ENCODE measurements at places on chromosomes 4 and X.

- DNase-seq: no peak
Observed at GRCh38 chrX:79162076-79162475, 17.6 kb downstream of the GPR174 start.

GRCh38 chr4:183469936-183470335 lies 25.5 kb downstream of the CDKN2AIP start:
- DNase-seq: no peak

DNA sequence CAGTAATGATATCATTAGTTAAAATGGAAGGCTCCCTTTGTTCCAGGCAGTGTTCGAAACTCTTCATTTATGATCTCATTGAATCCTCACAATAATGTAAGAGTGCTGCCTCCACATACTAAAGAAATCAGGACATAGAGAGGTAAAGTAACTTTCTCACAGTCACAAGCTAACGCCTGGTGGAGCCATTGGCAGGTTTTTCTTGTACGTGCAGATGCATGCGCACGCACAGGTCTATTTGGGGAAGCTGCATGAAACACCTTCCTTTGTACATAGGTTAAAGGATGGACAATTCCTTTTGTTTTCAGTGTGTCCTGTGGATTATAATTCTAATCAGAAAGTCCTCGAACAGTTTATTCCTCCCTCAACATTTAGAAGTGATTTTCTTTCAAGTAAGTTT lies 176.2 kb downstream of the RAPGEF2 start:
- no peak for DNase-seq

DNA sequence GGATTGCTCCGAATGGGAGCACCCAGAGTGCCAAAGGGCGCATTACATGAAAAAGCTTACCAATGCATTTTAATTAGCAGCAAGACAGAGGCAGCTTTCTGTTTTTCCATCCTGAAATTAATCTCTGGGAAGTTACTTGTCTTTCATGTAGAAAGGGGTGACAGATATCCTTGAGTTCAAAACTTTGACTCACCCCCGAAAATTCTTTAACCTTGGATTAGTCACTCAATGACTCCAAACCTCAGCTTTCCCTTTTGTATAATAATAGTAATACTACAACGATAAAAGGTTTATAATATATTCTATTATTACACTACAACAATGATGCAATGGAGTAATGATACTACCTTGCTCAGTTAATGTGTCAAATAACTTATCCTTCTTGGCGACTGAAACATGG lies 126.3 kb downstream of the ADAMTS3 start:
- DNase-seq: no peak

GRCh38 chr4:177229331-177229730 lies 80.3 kb upstream of the NEIL3 start:
- no peak for DNase-seq

GRCh38 chrX:130756233-130756632 lies 146.8 kb downstream of the ENOX2 start:
- DNase-seq: no peak

DNA sequence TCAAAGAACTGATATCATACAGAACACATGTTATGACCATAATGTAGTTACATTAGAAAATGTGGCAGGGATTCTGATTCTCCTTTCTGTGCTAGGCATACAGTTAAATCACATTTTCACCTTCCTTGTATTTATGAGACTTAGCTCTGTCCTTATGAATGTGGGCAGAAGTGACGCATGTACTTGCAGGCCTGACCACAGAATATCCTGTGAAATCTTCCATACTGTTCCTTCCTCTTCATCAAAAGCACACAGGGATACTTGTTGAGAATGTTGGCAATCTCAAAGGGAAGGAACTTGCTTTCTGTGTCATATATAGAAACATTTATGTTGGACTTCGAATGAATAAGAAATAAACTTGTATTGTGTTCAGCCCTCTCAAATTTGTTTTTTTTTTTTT lies 17.2 kb upstream of the MYOZ2 start:
- no peak for DNase-seq

DNA sequence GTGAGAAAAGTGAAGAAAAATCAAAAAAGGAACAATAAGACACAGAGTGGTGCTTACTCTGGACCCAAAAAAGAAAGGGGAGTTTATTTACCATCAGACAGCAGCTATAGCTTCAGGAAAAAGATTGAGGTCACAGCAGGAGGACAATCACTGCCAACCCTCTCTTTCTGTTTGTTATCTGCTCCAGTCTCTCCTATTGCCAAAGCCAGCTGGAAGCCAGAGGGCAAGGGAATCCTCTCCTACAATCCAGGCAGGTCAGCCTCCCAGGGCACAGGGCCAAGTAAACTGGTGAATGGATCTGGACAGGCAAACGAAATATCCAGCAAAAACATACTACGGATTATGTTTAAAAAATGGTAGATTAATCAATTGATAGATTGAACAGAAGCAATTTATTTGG lies 306.9 kb upstream of the SLIT2 start:
- no peak for DNase-seq

- DNase-seq: no peak
Observed at GRCh38 chrX:27968352-27968751, 12.9 kb downstream of the DCAF8L1 start.

GRCh38 chr4:128776794-128777216 lies 32.7 kb upstream of the JADE1 start:
- peak; percentile 55 for DNase-seq

DNA sequence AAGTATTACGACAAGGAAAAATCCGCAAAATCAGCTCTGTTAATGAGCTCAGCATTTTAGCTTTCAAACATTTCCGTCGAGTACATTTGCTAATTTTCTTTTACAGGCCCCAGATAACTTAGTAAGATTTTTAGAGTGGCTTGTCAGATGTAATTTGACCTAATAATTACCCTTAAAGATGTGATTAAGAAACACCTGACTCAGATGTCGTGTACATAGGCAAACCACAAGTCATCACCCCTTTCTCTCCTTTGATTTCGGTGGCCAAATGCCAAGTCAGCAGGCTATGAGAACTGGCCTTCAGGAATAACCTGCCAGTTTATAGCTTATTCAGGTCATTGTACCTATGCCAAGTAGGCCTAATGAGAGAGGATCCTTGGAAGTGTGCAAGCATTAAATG lies 369.6 kb downstream of the PCDH7 start:
- DNase-seq: no peak

DNA sequence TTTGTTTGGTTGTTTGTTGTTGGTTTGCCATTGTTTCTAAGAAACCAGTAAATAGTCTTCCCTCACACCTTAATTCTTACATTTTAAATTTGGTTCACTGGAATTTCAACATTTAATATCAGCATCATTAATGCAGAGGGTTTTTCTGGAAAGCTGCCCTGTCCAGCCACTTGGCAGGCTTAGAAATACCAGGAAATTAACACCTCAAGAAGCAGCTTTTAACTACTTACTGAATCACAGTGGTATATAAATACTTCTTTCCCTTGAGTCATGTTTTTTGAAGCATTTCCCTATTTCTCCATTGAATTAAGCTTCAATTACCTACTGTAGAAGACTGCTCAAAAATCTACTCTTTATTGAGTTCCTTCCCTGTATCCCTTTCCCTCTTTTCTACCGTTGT lies 1221.1 kb upstream of the ADGRL3 start:
- DNase-seq: no peak

- no peak for DNase-seq
Observed at GRCh38 chr4:159150821-159151390, 48.0 kb downstream of the RAPGEF2 start.

DNA sequence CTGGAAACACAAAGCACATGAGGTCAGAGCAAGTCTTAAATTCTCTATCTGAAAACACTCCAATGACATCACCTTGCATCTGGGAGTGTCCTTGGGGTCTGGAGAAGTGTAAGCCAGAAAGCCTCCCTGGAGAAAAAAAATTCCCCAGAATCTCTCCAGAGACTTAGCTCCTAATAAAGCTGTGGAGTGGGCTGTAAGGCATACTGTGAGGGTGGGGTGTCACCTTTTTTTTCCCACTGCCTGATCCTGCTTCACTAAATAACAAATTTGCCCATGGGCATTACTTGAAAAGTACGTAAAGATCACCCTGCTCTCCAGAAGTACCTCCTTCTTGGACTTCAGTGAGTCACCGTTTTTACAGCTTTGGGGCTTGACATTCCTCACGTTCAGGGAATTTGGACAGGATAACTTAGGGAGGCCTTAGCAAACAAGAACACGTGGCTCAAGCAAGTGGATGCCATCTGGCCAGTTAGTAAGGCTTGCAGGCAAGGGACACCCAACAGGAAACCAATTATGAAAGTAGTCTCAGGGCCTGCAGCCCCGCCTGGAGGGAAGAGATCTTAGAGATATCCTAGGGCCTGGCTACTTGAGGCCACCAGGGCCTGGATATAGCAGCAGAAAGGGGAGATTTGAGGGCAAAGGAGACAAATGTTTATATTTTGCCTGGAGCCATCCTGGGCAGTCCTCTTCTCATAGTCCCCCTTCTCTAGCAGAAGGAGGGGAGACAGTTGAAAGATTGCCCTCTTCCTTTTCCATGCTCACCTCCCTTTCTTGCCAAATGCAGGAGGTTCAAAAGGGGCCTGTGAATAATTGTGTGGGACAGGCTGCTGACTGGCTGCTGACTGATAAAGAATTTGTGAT lies 60.1 kb upstream of the PLAC1 start:
- DNase-seq: peak; percentile 80

GRCh38 chr4:76714226-76714625 lies 183.7 kb downstream of the SOWAHB start:
- DNase-seq: no peak

DNA sequence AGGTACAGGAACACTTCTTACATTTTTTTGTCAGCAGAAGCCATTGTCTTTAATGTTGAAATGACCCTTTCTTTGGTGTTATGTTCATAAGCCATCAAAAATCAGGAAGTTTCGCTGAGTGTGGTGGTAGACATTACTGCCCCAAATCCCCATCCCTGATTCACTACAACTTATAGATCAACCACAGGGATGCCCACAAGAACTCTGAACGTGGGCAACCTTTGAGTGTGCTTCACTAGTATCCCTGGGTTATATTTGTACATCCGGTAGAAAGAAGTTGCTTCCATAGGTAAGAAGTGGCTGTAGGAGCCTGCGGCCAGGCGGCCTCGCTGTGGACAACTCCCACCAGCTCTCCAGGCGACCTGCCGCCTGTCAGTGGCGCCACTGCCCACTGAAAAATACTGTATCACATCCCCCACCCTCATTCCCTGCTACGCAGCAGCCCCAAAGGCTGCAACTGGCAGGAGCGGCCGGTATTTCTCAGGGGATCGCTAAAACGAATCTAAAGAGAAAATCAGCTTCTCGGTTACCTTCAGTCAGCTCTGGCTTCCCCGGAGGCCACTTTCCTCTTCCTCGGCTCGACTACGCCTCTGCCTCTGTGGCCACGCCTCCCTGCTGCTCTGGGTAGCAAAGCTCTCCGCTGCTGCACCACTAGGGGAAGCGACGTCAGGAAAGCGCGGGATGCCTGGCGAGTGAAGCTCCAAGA lies 13.9 kb upstream of the ETDC start:
- DNase-seq: no peak

- DNase-seq: no peak
Observed at GRCh38 chr4:154779362-154779947, 1.6 kb upstream of the RBM46 start.

GRCh38 chr4:66591968-66592367 lies 921.7 kb upstream of the EPHA5 start:
- DNase-seq: no peak

DNA sequence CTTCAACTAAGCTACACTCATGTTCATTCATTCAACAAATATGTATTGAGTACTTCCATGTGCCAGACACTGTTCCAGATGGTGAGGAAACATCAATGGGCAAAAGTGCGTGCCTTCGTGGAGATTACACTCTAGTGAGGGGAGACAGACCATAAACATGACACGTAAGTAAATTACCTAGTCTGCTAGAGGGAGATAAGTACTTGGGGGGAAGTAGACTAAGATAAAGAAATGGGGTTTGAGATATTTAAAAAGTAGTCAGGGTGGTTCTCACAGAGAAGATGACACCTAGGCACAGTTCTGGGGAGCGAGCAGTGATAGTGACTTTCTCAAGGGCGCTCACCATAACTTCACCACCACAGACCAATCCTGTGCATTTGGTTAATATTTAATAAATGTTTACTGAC lies 11.7 kb downstream of the JCHAIN start:
- DNase-seq: no peak

DNA sequence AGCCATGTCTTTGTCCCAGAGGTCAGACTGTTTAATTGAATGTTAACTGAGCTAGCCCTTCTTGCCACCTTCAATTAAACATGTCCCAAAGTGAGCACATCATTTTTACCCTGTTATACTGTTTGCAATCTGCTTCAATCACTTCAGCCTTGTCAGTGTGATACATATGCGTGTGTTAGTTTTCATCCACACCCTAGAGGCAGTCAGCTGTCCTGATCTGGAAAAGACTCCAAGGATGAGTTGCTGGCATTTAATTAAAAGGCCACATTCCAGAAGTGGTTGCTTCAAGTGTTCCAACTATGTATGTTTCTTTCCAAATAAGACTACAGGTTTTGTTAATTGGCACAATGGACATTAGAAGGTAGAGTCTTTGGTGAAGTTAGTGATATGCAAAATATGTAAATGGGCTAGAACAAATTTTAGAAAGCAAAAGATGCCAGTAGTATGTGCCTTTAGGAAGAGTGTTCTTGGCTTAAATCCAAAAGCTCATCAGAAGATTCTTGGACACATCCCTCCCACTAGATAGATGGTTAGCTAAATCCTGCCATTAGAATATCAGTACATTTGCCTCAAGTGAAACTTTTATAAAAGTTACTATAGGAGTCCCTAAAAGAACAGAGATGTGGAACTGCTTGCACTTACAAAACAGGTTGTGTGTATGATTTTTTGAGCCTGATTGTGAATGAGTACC lies 79.5 kb upstream of the SLIT2 start:
- no peak for DNase-seq

DNA sequence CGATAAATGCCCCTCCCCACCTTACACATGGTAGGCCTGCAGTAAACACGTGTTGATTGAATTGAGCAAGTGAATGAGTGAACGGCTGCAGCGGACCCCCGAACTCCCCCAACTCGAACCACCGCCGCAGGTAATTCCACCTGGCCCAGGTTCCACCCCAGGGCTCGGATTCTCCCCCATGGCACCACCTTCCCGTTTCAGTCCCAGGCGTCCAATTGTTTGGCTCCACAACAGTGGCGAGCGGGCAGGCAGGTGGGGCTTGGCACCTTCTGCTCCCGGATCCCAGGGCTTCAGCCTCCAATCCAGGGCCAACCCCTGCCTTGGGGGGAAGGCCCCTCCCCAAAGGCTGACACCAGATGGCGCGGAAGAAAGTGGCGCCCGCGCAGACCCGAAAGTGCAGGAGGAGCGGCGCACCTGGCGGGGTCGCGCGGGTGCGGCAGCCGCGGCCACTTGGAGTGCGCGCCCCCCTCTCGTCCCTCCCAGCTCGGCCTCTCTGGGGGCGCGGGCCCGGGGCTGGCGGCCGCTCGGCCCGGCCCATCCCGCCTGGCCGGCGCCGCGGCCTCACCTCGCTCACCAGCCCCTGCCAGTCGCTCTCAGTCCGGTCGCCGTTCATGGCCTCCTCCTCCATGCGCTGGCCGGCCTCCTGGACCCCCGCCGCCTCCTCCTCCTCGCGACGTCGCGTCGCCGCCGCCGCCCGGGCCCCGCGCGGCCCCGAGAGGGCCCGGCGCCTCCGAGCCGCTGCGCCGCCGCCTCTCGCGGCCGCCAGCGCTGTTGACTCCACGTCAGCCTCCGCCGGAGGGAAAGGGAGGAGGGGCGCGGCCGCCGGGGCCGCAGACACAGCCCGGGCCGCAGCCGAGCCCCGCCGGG lies at the start of gene CCDC149:
Gene CCDC149 (minus strand): TSS at position 791 of the 867 bp plus-strand sequence. CDS start 178 bp downstream, at position 613.
- DNase-seq: peak; percentile 18

GRCh38 chrX:139945075-139945474 lies 12.2 kb upstream of the ATP11C start:
- DNase-seq: no peak

- no peak for DNase-seq
Observed at GRCh38 chrX:124501586-124501985, 155.2 kb downstream of the SH2D1A start.

GRCh38 chrX:45758319-45758718 lies 557.6 kb upstream of the DIPK2B start:
- DNase-seq: peak; percentile 64
